ENCODE measurements at places on chromosomes 3 and 15.

DNA sequence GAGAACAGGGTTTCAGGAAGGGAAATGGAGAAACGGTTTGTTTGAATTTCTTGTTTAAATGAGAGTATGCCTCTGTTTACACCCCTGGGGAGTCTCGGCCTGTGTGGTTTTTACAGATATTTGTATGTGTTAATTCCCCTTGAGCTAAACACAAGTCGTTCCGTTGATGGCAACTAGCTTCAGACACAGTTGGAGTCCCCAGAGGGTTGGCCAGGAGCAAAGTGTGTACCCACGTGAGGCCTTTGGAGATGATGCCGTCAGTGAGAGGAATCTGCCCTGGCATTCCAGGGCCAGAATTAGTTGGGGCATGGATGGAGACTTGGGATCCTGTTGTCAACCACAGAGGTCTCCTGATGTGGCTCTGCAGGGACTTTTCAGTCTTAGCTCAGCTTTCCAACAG, 44.0 kb downstream of the CEMIP start:
- no peak for DNase-seq

GRCh38 chr15:99016680-99017321, 9.2 kb upstream of the PGPEP1L start:
- DNase-seq, result no peak

- DNase-seq, result no peak
Measured at GRCh38 chr15:43957724-43958123, 130.9 kb downstream of the WDR76 start.

GRCh38 chr3:127734754-127735473, 62.2 kb downstream of the ABTB1 start:
- no peak for DNase-seq

DNA sequence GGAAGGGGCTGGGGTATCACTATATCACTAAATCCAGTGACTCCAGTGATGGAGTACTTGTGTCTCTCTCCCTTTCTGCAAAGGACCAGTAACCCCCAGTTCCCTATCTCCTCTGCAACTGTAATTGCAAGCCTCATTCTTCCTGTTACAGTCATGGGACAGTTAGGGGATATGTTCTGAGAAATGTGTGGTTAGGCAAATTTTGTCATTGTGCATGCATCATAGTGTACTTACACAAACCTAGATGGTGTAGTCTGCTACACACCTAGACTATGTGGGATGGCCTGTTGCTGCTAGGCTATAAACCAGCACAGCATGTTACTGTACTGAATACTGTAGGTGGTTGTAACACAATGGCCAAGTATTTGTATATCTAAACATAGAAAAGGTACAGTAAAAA, 2.2 kb downstream of the VPS8 start:
- no peak for DNase-seq

DNA sequence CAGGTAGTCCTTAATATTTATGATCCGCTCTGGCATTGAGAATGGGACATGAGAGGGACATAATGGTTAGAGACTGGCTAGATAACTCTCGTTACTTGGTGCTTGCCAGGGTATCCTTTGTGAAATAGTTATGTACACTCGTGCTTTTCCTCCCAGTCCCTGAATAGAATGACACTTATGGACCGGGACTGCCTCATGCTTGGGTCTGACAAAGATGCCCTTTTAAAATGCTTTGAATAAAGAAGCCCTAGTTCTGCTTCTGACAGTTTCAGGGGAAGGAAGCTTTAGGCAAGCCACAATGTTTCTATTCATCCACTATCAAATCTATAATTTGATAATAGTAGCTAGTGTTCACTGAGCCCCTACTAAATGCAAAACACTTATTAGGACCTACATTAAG, 29.4 kb downstream of the POLR2M start:
- DNase-seq, result no peak

GRCh38 chr15:59741274-59741906, 52.3 kb upstream of the BNIP2 start:
- DNase-seq, result no peak

- DNase-seq, result no peak
Measured at GRCh38 chr3:161987933-161988332, 491.3 kb downstream of the OTOL1 start.

GRCh38 chr3:134306320-134306719, 55.7 kb upstream of the RYK start:
- DNase-seq, result no peak

DNA sequence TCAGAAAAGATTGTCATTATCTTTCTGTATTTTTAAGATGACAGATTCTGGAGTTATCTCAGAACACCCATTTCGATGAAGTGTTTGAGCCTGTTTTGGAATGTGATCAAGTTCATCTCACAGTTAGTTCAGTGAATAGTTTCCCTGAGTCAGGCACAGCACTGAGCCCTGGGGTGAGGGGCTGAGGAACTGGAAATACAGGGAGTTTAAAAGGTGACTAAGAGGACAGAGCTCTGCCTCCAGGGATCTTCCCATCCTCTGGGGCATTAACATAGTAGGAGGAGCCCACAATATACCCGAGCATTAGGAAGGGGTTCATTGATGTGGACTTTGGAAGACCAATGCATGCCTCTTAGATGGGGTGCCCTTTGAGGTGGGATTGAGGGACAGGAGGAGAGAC, 355.1 kb downstream of the CLSTN2 start:
- DNase-seq, result no peak

DNA sequence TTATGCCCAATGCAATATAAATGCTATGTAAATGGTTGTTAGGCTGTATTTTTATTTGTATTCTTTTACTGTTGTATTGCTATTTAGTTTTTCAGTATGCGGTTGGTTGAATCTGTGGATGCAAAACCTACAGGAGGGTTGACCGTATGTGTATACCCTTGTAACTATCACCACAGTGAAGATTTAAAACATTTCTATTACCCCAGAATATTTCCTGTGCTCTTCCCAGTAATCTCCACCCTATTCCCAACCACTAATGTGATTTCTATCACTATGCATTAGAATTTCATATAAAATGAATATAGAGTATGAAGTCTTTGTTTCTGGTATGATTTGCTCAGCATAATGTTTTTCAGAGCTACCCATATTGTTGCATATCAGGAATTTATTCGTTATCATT, 705.0 kb downstream of the MECOM start:
- DNase-seq, result no peak

DNA sequence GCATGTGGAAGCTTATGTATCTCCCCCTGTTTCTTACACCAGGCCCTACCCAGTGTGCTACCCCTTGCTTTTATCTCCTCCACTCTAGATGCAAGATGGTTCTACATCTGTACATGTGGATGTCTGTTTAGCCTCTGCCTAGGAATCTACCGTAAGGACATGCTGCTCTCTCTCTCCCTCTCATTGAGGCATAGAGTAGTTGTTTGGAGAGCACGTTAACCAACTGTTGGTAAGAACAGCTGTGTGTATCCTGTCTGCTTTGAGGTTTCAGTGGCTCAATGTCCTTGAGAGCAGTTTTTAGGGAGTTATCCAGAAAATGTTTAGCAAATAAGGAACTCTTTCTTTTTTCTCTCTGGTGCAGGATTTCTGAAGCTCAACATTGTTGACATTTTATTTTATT, 152.8 kb downstream of the DNAJB8 start:
- no peak for DNase-seq
